Dermis blood vessel endothelial cell (primary cell): ENCODE measurements at places on chromosomes 11 and 22.

DNA sequence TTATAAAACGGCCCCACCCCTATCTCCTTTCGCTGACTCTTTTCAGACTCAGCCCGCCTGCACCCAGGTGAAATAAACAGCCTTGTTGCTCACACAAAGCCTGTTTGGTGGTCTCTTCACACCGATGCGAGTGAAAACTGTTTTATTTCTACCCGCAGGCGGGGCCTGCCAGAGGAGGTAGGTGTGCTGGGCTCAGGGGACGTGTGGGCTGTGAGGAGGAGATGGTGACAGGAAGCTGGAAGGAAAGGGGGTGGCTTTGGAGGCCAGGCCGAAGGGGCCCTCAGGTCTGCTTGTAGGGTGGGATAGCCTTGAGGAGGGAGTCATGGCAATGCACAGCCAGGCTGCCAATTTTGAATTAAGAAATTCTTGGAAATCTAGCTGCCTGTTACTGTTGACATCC lies 21.3 kb upstream of the KRTAP5-7 start:
- no peak for DNase-seq

DNA sequence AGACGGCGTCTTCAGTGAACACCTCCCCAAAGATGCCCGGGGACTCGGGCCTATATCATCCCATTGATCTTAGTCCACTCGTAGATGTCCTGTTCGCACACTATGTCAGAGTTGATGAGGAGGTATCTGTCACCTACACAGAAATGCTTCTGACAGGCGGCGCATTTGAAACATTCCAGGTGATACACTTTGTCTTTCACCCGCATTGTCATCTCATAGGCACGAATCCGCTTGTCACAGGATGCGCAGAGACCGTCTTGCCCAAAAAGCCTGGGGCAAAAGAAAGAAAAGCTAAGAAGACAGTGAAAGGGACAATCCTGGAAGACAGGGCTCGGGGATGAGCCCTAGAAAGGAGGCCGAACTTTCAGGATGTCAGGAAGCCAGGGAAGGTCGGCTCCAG lies 32.6 kb downstream of the LMO2 start:
- DNase-seq = no peak

- DNase-seq = peak; percentile 44
Observed at GRCh38 chr11:64916040-64916774, 802 bp downstream of the ATG2A start.

DNA sequence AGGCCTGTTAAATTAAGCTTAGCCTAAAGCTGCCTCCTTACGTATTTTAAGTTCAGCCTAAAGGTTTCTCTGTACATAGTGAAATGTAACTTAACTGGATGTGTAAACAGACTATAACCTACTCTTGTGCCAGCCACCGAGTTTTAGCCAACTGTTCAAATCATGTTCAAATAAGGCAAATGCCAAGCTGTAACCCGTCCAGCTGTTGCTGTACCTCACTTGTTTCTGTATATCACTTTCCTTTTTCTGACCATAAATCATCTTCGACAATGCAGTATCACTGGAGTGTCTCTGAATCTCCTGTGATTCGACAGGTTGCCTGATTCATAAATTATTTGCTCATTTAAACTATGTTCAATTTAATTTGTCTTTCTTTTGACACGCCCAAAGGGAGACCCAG lies 4.0 kb upstream of the PLAAT5 start:
- DNase-seq = no peak

GRCh38 chr11:36432093-36432469 lies 78.0 kb downstream of the TRAF6 start:
- no peak for DNase-seq

DNA sequence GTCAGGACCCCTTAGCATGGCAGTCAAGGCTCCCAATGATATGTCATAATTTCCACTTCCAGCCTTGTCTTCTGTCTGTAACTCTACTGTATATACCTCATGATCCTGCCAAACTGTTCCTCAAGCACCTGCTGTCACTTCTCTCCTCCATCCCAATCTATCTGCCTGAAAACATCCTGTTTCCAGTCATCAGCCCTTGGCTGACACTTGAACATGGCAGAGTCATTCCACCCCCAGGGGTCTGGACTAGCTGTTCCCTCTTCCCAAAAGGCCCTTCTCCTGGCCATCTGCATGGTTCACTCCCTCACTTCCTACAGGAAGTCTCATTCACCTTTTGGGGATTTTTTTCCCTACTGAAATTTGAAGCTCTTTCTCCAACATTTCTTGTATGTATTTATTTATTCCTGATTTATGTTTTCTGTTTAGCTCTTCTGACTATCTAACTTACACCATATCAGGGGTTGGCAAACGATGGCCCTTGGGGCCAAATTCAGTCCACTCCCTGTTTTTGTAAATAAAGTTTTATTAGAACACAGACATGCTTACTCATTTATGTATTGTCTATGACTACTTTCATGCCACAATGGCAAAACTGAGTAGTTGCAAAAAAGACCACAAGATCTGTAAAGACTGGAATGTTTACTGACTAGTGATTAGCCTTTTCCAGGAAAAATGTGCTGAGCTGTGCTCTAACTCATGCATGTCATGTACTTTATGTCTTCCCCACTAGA lies 278.4 kb downstream of the KIRREL3 start:
- no peak for DNase-seq

DNA sequence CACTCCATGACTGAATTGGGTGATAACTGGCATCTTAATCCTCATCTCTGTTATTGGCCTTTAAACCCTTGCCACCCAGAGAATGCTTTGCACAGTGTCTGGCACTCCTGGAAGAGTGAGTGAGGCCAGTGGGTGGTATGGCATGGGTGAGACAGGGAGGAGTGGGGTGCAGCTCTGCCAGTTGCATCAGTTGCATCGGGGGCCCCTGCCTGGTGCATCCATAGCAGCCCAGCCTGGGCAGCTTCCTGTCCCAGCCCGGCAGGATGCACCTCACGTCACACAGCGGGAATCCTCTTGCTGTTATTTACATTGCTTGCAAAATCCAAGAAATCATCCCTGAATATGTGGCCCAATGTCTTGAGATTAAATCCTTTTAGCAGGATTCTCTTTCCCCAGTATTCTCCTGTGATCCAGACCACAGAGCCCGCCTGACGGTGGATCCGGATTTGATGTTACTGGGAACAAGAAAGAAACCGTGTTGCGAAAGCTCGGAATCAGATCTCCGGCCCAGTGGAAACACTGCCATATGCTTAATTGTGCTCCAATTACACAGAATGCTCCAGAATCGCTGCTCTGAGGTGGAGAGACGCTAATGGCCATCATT lies 37.6 kb upstream of the MN1 start:
- no peak for DNase-seq

DNA sequence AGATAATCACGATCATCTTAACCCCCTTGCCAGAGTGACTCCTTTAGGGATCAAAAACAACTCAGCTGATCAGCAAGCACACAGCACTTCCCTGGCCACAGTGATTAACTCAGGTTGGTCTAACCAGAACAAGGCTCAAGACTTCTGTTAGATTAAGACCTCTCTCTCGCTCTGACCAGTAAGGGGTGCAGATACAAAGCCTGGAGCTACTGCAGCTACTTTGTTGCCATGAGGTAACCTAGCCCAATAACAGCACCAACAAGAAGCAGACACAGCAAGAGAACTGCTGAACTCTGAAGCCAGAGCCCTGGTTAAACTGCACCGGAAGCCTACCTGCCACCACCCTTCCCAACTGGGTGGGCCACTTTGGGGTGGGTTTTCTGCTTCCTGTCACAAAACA lies 42.0 kb downstream of the LINC01488 start:
- no peak for DNase-seq

DNA sequence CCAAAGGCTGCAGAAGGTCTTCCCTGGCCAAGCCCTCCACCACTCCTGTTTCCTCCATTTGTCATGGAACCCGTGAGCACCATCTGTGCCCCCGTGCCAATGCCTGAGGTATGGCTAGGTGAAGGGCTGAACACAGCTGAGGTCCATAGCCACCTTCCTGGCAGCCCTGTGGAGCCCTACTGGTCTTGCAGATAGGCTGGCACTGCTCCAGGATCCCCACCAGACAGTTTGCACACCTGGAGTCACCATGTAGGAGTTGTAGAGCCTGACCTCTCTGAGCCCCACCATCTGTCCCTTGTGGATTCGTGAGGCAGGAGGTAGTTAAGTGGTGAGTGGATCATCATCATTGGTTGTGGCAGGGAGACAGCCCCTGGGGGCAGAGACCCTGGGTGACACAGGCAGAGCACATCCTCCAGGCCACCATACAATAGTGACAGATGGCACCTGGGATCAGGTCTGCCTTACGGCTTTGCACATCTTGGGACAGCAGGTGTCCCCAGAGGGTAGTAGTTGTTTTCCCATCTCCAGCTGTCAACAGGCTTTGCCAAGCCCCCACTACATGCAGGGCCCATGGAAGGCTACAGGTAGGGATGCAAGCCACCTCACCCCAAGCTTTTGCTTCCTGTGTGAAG lies 52.5 kb upstream of the SUSD2 start:
- no peak for DNase-seq

- no peak for DNase-seq
Observed at GRCh38 chr11:47414685-47415070, 6.3 kb downstream of the SLC39A13 start.

- DNase-seq = no peak
Observed at GRCh38 chr22:22527312-22527711, 7.2 kb upstream of the ZNF280A start.

DNA sequence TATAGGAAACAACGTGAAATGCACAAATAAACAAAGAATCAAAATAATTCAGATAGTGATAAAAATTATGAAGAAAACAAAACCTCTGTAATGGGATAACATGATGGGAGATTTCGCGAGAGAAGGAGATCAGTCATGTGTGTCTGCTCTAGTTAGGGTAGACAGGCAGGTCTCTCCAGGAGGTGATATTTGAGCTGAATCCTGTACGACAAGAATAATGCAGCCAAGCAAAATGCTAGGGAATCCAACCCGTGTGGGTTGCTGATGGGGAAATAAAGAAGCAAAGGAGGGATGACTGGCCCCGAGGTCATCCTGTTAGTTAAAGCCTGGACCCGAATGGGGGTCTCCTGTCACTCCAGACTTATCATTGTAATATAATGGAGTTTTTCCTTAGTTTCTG lies 16.0 kb downstream of the MAML2 start:
- DNase-seq = no peak
